Fibroblast of skin of left quadriceps (primary cell): ENCODE measurements at places on chromosomes 12 and 14.

- DNase-seq = no peak
These were observed 50.0 kb downstream of the KDM2B start for GRCh38 chr12:121530600-121531355.

DNA sequence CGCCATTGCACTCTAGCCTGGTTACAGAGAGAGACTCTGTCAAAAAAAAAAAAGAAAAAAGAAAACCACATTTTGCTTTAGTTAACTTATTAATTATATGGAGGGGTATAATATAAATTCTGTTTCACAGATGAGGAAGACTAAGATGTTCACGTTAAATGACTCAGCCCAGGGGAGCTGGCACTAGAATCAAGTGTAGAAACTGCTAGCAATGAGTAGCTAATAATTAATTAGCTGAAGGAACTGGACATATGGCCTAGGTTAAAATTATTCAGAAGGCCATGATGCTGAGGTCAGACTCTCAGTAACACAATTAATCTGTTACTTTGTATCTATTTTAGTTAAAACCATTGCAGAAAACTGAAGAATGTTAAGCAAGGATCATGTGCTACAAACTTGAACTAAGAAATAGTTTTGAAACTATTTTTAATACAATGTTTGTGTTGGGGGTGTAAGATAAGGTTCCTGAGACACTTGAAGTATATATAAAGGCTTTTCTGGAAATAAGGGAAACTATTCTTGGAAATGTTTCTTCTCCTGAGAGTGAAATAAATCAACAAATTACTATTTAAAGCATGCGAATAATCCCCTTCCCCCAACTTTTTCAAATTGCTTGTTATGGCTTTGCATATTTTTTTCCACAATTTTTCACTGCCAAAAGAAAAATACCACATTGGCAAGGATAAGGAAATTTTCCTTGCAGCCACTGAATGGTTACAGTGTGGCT lies 589.3 kb downstream of the SOX5 start:
- no peak for DNase-seq

DNA sequence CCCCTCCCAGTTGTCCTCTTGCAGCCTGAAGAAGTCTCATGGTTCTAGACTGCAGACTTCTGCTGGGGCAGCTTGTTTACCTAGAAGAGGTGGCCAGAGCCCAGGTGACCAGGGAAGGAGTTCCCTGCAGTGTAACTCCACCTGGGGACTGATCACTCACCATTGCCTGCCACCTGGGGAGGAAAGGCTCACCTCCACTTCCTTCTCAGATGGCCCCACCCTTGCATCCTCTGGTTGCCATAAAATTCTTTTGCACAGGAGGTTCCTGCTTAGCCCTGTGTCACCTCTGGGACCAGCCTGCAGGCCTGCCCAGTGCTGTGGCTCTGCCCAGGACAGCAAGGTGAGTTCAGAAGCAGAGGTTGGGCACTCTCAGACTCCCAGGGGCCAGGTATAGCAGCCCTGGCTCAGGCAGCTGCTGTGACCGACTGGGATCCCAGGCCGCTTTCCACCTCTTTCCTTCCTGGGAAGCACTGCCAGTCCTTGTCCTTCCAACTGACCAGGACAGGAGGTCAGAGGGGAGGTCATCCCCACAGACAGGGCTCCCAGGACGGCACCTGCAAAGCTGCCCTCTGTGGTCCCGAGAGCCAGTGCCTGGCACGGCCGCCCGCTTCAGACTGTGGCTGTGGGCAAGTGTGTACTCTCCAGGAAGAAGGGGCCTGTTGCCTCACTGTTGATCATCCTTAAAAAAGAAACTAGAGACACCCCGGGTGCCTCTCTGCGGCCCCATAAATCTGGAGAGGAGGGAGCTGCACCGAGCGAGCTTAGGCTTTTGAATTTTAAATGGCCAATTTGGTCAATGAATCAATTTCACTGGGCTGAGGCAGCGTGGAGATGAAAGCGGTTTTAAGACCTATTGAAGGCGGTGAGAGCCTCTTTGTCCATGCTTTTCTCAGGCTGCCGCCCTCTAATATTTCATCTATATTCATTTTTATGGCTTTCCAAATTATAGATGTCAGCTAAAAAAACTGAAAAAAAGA lies 79.5 kb upstream of the C14orf180 start:
- no peak for DNase-seq

- no peak for DNase-seq
These were observed 33.6 kb downstream of the SDR9C7 start for GRCh38 chr12:56900583-56900982.

DNA sequence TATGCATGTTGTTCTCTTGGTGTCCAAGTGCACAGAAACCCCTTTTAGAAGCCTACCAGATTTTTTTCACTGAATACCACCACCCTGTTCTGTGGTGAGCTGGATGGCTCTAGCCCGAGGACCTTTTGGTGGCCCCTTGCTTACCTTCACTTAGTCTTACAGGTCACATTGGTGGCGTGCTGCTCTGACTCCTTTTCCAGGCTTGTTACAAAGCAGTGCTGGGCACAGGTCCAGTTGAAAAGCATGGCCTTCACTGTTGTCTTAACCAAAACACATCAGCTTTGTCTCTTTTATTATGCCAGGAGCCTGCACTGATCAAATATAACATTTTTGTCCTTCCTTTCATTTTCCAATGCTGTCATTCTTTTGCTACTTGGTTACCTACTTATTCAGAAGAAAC lies 43.6 kb upstream of the ARHGAP5 start:
- no peak for DNase-seq

DNA sequence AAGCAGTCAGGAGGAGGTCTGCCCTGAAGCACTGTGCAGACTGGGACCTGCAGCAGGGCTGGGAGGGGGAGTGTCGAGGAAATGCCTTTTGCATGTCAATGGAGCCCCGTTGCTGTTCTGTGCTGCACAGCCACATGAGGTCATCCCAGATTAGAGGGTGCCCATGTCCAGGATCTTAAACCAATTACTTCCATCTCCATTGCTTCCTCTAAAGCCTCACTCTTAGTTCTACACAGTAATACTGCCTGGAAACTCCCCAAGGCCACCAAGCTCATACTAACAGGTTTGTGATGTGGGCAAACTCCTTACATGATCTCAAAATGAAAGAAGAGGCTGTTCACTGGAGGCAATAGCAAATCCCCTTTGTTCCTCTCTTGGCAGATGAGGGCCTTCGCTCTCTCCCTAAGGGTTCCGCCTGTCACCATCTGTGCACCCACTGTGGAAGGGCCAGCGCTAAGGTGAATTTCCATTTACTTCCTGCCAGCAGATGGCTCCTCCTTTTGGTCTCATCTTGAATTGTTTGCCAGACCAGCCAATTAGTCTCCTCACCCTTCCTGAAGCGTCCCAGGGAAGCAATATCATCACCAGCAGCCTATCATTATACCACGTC lies 35.4 kb upstream of the LTA4H start:
- no peak for DNase-seq

- no peak for DNase-seq
These were observed 722 bp downstream of the TMED8 start for GRCh38 chr14:77375973-77376770.

GRCh38 chr14:74824997-74825396 lies 50.9 kb downstream of the PROX2 start:
- no peak for DNase-seq

- DNase-seq = no peak
These were observed 38.7 kb downstream of the PRICKLE1 start for GRCh38 chr12:42550800-42551199.

DNA sequence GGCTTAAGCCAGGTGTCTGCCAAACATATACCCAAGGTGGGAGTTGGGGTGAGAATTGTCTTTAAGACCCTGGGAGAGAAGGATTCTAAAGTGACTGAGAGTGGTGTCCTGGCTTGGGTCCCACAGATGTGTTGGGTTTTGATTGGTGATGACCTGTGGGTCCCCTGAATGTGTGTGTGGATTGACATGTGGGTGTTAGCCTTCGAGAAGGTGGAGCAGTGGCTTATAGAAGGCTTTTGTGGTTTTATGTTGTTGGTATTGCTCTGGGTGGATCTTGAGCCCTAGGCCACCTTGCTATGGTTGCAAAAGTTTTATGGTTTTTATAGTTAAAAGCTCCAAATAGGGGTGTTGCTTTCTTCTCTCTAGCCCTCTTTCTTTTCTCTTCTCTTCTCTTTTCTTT lies 29.7 kb downstream of the PLEKHG3 start:
- DNase-seq = no peak

GRCh38 chr12:90323217-90323616 lies 614.6 kb upstream of the ATP2B1 start:
- no peak for DNase-seq

GRCh38 chr12:116113398-116114130 lies 163.9 kb downstream of the MED13L start:
- no peak for DNase-seq

- no peak for DNase-seq
These were observed 108.3 kb downstream of the IGF1 start for GRCh38 chr12:102372087-102372486.

- DNase-seq = no peak
These were observed 12.5 kb upstream of the GALNT6 start for GRCh38 chr12:51403681-51404136.

GRCh38 chr14:56635041-56635440 lies 55.4 kb downstream of the TMEM260 start:
- no peak for DNase-seq

DNA sequence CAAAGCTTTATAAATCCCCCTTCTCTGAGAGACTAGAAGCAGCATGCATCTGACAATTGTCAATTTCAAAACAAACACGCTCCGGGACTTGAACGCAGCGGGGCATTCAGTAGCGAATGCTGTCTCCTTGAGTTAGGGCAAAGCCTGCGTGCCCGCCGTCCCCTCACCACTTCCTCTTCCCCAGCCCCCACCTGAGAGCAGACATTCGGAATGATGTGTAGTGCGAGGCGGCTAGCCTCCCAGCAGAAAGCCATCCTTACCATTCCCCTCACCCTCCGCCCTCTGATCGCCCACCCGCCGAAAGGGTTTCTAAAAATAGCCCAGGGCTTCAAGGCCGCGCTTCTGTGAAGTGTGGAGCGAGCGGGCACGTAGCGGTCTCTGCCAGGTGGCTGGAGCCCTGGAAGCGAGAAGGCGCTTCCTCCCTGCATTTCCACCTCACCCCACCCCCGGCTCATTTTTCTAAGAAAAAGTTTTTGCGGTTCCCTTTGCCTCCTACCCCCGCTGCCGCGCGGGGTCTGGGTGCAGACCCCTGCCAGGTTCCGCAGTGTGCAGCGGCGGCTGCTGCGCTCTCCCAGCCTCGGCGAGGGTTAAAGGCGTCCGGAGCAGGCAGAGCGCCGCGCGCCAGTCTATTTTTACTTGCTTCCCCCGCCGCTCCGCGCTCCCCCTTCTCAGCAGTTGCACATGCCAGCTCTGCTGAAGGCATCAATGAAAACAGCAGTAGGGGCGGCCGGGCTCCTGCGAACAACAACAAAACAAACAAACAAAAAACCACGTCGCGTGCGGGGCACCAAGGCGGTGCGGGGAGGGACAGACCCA lies 2.2 kb downstream of the PRMT8 start:
- no peak for DNase-seq

- DNase-seq = no peak
These were observed 85.0 kb downstream of the LGR5 start for GRCh38 chr12:71524626-71525025.

GRCh38 chr12:92074889-92075288 lies 70.8 kb downstream of the BTG1 start:
- no peak for DNase-seq

DNA sequence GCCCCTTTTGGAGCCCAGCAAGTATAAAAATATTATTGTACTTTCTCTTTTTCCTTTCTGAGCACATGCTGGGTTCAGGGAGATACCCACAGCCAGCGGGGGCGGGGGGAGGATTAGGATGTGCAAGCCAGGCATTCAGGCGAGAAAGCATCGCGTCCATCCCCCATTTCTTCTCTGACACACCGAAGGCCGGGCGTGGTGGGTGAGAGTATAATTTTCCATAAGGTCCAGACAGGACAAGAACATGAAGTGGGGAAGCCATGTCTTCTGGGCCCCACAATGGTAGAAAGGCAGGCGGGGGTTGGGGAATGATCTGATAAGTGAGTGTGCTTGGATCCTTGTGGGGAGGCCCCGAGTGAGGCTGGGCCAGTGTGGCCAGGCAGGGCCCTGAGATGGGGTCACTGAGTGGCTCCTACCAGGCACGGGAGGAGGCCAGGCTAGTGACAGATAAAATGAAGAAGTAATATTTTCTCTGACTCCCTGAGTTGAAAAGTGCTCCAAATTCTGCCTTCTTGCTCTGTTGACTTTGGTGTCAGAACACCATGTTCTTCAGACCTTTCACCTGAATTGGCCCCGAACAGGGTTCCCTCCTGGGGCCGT lies 10.7 kb upstream of the LRTM2 start:
- DNase-seq = no peak

DNA sequence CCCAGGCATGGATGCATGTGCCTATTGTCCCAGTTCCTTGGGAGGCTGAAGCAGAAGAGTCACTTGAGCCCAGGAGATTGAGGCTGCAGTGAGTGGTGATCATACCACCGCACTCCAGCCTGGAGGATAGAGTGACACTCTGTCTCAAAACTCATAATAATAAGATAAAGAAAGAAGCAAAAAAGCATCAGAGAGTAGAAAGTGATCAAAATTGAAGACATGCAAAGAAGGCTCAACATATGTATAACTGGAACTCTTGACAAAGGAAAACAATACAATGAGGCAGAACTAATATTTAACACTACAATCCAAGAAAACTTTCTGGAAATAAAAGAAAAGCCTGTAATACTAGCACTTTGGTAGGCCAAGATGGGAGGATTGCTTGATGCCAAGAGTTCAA lies 48.3 kb upstream of the COCH start:
- no peak for DNase-seq

GRCh38 chr12:31849090-31849687 lies 110.0 kb upstream of the RESF1 start:
- peak; percentile 1 for DNase-seq

DNA sequence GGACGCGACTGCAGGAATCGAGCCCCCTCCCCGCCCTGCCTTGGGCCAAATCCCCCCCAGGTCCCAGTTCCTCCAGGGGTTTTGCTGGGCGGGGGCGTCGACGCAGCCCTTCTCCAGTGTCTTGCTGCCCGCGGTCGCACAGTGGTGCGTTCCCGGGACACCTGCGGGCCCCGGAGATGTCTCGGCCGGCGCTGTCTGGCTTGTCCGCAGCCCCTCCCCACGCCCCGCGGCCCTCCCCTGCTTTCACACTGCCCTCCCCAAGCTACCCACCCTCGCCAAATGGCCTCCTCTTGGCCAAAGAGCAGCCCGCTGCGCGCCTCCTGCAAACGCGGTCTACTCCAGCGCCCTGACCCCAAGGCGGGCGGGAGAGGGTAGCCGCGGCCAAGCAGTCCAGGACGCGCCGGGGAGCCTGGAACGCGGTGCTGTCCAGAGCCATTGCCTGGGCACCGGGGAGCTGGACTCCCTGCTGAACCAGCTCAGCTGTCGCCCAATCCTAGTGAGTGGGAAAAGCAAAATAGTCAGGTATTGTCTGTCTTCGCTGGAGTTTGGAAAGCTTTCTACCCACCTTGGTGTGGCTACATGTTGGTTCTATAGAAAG lies 122.0 kb downstream of the AACS start:
- DNase-seq = no peak

GRCh38 chr14:71137536-71138447 lies 230.5 kb downstream of the PCNX1 start:
- no peak for DNase-seq

GRCh38 chr14:72128629-72129028 lies 196.4 kb downstream of the RGS6 start:
- DNase-seq = no peak
